ENCODE measurements at places on chromosomes 11 and 22.

DNA sequence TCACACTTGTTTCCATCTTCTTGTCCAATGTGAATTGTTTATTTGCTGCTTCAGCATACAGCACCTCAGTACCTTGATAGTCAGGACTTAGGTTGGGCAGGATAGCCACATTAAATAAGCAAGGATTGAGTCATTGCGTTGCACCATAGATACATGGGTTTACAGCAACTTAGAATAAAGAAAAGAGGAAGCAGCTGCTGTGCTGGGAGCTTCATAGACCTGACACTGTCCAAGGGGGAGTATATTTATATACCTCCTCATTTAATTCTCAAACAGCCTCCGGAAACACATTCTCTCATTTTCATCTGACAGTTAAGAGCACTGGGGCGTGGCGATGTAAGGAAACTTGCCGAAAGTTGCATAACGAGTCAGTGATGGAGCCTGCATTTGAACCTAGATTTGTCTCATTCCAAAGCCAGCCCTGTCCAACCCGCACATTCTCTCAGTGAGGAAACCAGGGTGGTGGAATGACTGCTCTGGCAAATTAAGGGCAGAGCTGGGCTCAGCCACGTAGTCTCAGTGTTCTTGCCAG is 42.2 kb downstream of the UBASH3B start:
- no peaks in the 10 kb centered on the region for H3K27me3 ChIP-seq
- no peak for DNase-seq
- H3K27ac ChIP-seq = no peak overlapping the region

DNA sequence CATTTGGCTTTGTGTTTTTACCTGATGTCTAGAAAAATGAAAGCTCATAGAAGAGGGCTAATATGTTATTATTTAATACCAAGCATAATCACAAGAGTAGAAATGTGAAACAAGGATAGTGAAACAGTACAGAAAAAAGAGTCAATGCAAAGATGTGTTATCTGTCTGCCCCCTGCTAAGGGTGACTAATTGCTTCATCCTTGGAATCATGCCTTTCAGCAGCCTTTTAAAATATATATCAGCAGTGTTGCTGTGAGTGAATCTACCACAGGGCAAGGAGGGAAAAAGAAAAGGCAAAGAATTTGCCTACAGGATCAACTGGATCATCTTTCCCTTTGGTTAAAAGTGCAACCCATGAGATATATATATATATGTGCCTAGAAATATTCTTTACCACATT is 867.2 kb upstream of the RAG2 start:
- no peaks in the 10 kb centered on the region for H3K36me3 ChIP-seq
- no peaks in the 10 kb centered on the region for H3K27me3 ChIP-seq
- H3K27ac ChIP-seq = no peak overlapping the region
- DNase-seq = no peak
- no peak overlapping the region for H3K4me3 ChIP-seq
- H3K4me1 ChIP-seq = no peaks in the 10 kb centered on the region

DNA sequence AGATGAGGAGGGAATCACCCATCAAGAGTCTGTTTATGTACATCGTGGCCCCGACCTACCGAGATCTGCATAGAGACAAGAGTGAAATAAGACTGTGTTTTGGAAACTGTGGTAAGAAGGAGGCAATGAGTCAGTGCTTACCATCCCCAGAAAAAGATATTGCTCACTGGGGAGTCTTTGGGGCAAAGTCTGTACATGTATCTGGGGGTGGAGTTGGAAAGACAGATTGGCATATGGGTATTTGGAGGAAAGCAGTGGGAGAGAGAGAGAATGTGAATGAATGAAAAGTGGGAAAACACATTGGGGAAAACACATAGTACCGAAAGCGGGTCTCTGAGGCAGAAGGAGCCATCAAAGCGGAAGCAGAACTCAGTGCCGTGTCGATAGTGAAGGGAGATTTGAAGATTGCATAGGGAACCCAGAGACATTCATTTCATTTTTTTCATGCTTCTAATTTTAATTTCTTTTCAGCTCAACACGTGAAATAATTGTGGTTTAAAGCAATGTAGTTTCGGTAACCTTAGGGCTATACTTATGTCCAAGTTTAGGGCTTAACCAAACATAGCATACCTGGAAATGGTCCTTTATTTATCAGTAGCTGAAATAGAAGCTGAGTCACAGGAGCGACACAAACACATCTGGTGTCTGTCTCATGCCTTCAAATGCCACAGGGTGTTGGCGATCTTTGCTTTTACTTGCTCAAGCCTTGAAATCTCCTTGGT is 98.6 kb upstream of the CD44 start:
- peaks cover 3% of the 10 kb centered on the region for H3K4me1 ChIP-seq
- DNase-seq = no peak
- no peaks in the 10 kb centered on the region for H3K36me3 ChIP-seq

- H3K36me3 ChIP-seq = no peaks in the 10 kb centered on the region
- H3K4me3 ChIP-seq = no peak overlapping the region
- peak; percentile 71 for DNase-seq
- no peaks in the 10 kb centered on the region for H3K27me3 ChIP-seq
- H3K27ac ChIP-seq = no peak overlapping the region
Measured at GRCh38 chr11:15826826-15827225, 529.5 kb downstream of the SOX6 start.

GRCh38 chr11:114594703-114595102 is 883 bp downstream of the NXPE4 start:
- H3K4me1 ChIP-seq = no peaks in the 10 kb centered on the region
- H3K36me3 ChIP-seq = no peaks in the 10 kb centered on the region
- no peak overlapping the region for H3K27ac ChIP-seq
- no peak for DNase-seq
- no peak overlapping the region for H3K4me3 ChIP-seq

Measured in Caco-2 (cell line).